ENCODE measurements at places on chromosomes 2 and 18.

GRCh38 chr18:32086881-32087280 lies 4.8 kb upstream of the RNF138 start:
- DNase-seq: no peak

- DNase-seq: no peak
Measured at GRCh38 chr2:49255409-49255971, 101.2 kb upstream of the FSHR start.

DNA sequence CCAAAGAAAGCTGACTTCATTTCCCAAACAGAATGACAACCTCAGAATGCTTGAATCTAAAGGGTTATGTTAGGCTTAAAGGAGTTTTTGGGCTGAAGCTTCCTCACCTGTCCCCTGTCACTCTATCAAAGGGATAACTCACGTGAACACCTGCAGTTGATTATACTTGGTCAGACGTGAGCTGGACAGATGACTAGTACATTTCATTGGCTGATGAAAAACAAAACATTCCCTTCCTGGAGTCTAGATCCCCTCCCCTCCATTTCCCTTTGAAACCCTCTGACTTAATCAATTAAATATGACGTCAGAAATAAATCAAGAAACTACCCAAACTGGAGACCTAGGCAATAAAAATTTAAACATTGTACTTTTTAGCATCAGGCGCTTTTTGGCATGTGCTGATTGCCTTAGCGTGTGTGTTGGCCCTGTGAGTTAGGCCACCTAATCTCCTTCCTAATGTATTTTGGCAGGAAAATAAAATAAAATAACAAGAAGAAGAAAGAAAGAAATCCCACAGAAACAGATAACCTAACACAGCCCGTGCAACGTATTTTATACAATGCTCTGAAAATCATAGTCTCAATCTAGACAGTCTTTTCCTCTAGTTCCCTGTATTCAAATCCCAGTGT lies 159.0 kb downstream of the ANTXR1 start:
- no peak for DNase-seq

GRCh38 chr2:23096906-23097602 lies 287.9 kb upstream of the KLHL29 start:
- DNase-seq: no peak

GRCh38 chr2:227848146-227848545 lies 23.3 kb upstream of the DAW1 start:
- DNase-seq: no peak

GRCh38 chr2:3110994-3111666 lies 266.5 kb downstream of the EIPR1 start:
- no peak for DNase-seq
